Activated CD4-positive, alpha-beta T cell treated with anti-CD3 and anti-CD28 coated beads, Interleukin-2, amount 50 U/mL, for 24 hours (primary cell): ENCODE measurements at places on chromosomes 11 and 22.

- no peak for DNase-seq
Observed at GRCh38 chr11:10803676-10804075, 5.0 kb downstream of the EIF4G2 start.

DNA sequence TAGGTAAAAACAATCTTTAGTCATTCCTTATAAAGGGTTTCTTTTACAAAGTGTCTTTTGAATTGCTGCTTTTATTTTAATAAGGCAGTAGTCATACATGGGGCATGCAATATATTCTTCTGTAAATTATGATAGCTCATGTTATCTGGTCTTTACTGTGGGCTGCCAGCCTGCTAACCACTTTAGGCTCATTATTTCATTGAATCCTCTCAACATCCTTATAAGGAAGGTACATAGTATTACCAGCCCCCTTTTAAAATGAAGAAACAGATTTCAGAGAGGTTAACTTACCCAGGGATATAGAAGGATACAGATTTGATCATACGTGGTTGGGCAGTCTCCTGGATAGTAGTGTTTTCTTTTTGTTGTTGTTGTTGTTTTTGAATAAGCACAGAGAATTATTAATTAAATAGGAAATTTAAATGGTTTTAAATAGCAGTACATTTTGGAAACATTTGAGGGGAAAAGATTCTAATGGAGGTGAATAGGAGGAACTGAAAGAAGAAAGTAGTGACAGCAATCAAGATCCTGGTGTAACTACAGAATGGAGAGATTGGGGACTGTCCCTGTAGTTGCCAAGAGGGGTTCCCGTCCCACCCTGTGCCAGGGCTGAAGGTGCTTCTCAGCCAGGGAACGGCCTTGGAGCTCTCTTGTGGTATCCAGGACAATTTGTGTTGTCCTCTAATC, 21.0 kb downstream of the SPECC1L start:
- no peak for DNase-seq

DNA sequence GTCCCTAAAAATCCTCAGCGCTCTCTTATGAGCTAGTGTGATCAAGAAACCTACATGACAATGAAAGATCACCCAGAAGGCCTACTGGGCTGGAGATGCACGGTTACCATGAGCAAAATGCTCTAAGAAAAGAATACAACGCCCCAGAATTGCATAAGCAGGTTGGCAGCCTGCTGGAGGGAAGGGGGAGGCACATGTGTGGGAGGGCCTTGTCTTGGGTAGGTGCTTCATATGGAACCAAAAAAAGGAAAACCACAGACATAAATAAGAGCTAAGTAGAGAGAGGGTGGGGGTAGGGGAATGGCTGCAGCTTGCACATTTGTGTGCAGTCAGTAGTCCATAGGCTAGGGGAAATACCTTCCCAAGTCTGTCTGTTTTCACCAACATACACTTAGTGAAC, 2.8 kb downstream of the SIAE start:
- no peak for DNase-seq

DNA sequence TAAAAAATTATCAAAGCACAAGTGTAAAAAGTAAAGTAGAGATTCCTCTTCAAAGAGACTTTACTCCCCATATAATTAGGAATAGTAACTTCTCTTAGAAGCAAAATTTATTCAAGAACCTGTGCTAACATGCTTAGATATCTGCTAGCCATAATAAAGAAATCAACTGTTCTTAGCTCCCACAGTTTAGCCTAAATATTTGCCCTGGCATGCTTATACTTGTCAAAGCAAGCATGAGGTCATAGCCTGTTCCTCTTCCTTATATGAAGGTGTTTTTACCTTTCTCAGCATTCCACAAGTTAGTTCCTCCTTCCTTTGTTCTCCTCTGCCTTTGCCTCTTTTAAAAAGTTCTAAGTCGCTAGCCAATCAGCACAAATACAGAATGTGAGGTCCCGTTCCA, 30.3 kb downstream of the RIC3 start:
- no peak for DNase-seq

DNA sequence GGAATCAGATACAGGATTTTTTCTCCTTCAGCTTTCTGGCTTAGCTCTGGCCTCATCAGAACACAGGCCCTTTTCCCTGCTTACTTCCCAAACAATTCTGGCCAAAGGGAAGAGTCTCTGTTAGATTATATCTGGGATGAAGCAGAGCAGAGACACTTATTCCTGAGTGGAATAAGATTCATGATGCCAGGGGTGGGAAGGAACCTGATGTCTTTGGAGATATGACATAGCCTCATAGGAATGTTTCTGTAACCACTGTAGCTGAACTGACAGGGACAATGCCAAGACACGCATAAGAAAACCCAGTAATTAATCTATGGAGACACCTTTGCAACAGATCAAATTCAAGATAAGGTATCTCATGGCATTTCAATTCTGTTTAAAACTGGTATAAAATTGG, 177.1 kb upstream of the RAG2 start:
- DNase-seq, result no peak

- DNase-seq, result no peak
Observed at GRCh38 chr11:122101625-122102291, 14.3 kb downstream of the BLID start.

GRCh38 chr11:72041364-72042063, 38.8 kb downstream of the NUMA1 start:
- DNase-seq, result peak; percentile 14

- DNase-seq, result no peak
Observed at GRCh38 chr11:91220476-91221202, 997.8 kb upstream of the CHORDC1 start.

GRCh38 chr11:12556788-12557384, 117.3 kb upstream of the TEAD1 start:
- no peak for DNase-seq

DNA sequence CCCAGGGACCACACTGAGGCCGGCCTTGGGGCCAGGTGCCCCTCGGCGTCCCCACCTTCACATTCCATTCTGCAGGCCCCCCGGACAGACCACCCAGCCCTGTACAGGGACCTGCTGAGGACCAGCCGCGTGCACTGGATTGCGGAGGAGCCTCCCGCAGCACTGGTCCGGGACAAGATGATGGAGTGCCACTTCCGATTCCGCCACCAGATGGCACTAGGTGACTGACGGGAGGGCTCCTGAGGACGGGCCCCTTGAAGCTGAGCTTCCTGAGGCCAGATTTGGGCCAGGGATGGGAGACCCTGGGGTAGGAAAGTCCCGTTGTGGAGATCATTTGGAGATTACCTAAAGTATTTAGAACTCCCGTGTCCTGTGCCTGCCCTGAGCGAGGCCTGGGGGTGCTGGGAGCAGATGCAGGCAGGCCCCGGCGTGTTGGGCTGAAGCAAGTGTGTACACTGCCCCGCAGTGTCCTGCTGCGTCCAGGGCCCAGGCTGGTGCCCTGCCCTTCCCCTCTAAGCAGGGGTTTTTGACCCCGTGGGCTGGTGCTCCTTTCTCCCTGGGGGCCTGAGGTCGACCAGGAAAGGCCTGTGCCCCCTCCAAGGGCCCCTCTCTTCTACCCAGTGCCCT, 20.0 kb downstream of the TRMU start:
- DNase-seq, result peak; percentile 39

- DNase-seq, result no peak
Observed at GRCh38 chr22:25064894-25065560, 112.5 kb downstream of the KIAA1671 start.

DNA sequence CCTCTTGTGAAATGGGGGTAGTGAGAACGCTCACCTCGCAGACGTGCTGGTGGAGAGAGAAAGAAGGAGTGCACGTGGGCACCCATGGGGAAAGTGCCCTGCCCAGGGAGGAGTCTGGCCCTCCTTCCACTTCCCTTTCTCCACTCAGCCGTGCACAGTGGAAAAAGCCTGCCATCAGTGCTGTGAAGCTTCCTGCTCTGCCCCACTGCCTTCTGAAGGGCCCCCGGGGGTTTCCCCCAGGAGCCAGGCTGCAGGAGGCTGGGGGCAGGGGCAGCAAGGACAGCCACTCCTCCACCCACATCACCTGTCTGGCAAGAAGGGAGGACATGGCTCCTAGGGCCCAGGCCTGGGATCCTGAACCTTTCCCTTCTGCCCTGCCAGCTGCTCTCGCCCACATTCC, 7.6 kb downstream of the TP53I11 start:
- peak; percentile 18 for DNase-seq

DNA sequence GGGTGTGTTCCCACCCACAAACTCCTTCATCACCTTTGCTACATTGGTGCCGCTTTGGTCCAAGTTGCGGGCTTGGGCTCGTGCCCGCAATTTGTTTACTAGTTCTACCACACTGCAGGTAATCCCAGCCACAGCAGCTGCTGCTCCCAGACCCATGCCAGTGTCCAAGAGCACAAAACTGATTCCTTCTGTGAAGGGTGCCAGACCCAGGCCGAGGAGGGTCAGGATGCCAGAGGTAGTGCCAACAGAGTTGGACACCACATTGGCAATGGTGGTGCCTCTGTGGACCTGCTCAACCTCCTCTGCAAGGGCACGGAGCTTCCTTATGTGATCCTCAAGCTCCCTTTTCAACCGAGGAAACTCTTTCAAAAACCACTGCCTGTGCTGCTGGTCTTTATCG, 11.5 kb downstream of the APOL2 start:
- DNase-seq, result no peak

DNA sequence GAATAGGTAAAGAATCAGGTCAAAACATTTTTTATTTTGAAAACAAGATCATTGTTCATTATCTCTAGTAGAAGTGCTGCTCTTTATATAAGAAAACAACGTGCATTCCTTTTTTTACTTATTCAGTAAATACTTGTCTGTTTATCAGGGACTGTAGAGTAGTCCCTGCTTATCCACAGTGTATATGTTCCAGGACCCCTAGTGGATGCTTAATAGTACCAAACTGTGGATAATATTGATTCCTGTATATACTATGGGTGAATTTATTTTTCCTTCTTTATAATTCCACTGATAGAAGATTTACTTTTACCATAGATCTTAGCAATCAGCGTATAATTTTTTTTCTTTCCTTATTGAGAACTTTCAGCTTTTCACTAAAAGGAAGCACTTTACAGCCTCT, 32.6 kb downstream of the CEP295 start:
- DNase-seq, result no peak

GRCh38 chr11:24271798-24272197, 225.1 kb upstream of the LUZP2 start:
- DNase-seq, result no peak

DNA sequence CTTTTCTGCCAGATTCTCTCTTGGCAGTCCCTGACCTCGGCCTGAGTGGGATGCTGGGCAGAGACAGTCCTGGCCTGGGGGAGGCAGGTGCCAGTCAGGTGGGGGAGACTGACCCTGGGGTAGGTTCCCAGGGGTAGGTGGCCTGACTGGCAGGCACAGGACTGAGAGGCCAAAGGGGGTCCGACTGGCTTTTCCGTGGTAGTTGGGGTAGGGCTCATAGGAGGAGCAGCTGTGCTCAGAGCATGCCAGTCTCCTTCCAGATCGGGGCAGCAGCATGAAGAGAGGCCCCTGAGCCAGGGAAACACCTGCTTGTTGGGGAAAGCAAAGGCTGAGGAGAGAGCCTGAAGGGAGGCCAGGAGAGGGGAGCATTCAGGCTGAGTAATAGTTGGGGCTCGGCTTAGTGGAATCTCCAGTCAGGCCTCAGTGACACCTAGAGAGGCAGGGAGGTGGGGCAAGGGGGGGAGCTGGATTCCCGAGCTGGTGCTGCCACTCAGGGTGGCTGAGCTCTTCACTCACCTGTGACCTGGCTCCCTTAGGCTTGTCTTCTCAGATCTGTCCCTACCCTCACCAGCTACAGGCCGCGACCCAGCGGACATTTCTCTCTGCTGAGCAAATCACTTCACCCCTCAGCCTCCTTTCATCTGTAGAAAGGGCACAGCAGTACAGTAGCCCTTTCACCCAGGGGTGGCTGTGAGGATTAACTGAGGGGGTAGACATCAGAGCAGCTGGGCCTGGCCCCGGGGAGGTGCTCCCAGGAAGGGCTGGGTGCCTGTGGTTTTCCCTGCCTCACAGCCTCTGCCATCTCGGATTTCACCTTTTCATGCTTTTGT, 26.2 kb downstream of the MCM5 start:
- DNase-seq, result no peak

- DNase-seq, result no peak
Observed at GRCh38 chr22:33472462-33473344, 414.5 kb upstream of the SYN3 start.

GRCh38 chr22:40583053-40583741, 53.3 kb downstream of the MRTFA start:
- no peak for DNase-seq
